ENCODE measurements at places on chromosomes 7 and 10.
A peak's percentile ranks its signal among the peaks of the same experiment; 100 is the strongest.

- DNase-seq: no peak
Measured at GRCh38 chr10:87552248-87552929, 47.7 kb downstream of the MINPP1 start.

DNA sequence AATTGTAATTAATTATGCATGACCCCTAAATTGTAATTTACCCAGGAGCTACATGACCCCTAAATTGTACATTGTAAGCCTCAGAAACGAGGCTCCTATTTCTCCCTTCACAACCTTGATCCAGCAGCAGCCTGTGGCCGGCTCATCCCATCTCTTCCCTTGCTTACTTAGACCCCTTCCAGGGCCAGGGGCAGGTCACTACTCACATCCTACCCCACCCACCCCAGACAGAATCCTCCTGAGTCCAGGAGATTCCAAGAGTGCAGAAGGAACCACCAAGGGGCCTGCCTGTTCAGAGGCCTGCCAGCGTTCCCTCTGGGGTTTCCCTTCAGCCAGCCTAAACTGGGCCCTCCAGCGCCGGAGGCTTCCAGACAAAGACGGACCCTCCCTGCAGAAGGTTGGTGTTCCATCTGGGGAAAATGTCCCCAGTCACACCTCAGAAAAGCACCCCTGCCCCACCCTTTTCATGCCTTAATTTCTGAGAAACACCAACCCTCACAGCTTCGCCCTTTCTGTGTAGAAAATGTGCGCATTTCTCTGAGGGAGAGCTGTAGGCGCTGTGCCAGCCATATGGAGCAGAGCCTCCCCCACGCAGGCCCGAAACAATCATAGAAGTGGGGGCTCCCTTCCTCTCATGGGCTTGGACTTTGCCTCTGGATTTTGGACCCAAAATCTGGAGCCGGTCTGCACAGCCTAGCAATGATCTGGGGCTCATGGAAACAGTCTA is 19.2 kb downstream of the LEP start:
- DNase-seq: no peak

GRCh38 chr10:14382022-14382421 is 51.3 kb upstream of the FRMD4A start:
- DNase-seq: no peak

DNA sequence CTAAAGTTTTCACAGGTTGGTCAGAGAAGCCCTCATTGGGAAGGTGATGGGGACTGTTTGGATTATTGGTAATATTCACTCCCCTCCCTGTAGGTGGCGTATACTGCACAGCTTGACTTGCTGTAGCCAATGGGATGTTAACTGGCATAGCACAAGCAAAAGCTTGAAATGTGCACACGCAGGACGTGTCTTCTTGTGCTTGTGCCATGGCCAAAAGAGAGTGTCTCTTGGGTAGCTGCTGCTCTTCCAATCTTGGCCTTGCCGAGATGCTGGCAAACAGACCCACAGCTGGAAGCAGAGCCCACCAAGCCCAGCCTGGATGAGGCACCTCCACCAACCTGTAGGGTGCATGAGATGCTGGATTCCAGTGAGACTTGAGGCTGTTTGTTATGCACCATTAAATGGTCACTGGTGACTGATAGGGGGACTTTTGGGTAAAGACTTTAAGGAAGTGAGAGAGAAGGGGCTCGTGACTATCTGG is 266.0 kb downstream of the GRID1 start:
- no peak for DNase-seq

GRCh38 chr10:6504296-6504695 is 75.8 kb downstream of the PRKCQ start:
- no peak for DNase-seq

DNA sequence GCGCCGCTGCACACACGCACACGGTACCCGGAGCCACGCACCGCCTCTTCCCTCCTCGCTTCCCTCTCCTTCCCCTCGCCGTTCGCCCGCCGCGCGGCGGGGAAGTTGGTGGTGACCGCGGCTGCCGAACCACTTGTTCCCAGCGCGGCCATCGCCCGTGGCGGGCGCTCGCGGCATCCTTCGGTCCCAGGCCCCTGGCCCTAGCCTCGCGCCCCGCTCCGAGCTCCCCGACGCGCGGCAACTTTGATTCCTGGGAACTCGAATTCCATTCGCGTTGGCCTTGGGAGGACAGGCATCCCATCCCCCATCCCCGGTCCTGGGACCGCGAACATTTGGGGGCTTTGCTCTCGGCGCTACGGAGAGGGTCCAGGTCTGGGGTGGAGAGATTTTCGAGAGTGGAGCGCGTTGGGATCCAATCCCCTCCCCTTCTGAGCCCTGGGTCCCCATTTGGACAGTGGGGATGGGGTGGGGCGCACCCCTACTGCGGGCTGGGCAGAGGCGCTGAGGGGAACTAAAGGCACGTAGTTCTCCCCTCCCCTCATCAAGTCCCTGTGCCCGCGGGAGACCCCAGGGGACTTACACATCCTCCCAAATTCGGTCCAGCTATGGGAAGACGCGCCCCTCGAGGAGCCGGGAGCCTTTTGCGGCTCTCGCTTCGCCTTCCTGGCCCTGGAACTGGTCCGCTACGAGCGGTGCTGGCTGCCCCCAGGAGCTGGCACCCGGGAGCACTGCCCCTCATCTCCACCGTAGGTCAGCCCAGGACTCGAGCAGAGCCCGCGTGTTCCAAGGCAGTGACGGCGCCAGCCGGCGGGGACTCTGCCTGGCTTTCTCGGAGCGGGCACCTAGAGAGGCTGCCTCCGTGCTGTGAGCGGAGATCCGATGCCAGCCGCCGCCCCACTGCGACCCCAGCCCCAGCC is 834 bp downstream of the CDH23 start:
- peak; percentile 42 for DNase-seq

- DNase-seq: no peak
Measured at GRCh38 chr10:133196936-133197758, 32.9 kb upstream of the UTF1 start.

DNA sequence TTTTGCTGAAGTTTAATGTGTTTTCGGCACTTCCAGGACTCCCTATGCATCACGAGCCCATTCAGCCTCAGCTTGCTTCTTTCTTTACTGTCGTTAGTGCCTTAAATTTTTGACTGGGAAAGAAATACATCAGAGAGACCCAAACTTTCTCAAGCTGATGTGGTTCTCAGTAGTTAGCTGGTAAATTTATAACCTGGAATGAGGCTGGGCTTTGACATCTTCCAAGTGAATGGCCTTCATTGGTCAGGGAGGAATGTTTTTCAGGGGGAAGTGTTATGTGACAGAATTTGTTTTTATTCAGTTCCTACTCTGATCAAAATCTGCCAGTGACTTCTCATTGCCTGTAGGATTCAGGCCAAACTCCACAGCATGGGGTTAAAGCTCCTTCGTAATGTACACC is 296.9 kb downstream of the SORCS3 start:
- DNase-seq: no peak

- DNase-seq: no peak
Measured at GRCh38 chr10:7311218-7311849, 99.5 kb downstream of the SFMBT2 start.

- no peak for DNase-seq
Measured at GRCh38 chr7:154242709-154243108, 190.5 kb downstream of the DPP6 start.

DNA sequence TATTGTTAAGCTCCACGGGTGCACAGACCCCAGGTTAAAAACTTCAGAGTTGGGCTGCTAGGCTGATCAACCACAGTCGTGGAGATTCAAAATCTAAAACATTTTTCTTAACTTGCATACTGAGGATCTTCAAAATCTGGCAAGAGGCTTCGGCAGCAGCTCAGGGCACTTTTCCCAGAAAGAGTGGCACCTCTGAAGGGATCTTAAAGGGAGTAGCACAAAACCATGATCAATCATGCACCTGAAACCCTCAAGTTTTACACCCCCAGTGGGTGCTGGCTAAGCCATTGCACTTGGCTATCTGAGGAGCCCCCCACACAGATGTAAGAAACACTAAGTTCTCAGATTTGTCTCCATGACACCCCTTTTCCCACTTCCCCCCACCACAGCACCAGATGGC is 151.7 kb downstream of the CALN1 start:
- DNase-seq: no peak

DNA sequence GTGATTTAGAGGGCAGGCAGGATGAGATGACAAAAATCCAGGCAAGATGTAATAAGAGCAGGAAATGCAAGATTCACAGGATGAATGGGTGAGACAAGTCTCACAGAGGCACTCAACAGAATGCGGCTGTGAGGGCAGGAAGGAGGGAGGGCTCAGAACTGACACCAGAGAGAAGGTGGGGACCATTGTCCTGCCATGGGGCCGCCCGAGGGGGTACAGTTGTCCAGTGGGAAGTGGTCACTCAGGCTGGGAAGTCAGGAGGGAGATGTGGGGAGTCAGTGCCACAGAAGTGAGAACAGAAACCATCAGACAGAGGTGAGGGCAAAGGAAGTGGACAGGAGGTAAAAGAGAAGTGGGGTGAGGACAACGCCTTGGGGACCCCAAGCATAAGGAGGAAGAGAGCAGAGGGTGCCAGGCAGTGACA is 8.9 kb downstream of the HIP1 start:
- DNase-seq: no peak

DNA sequence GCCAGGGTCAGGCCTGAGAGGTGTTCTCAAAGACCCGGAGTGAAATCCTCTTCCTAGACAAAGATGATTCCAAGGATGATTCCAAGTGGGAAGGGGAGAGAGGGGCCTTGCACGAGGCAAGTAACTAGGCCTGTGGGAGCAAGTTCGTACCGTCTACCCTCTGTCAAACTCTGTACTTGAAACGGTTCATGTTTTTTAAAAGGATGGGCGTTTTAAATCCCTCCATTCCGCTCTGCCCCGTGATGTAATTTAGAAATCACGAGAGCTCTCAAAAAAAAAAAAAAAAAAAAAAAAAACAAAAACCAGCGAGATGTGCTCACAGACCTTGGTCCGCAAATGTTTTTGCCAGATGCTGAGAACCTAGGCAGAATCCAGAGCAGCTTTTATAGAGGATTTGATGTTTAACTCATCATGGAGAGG is 114.7 kb upstream of the CARD11 start:
- no peak for DNase-seq

DNA sequence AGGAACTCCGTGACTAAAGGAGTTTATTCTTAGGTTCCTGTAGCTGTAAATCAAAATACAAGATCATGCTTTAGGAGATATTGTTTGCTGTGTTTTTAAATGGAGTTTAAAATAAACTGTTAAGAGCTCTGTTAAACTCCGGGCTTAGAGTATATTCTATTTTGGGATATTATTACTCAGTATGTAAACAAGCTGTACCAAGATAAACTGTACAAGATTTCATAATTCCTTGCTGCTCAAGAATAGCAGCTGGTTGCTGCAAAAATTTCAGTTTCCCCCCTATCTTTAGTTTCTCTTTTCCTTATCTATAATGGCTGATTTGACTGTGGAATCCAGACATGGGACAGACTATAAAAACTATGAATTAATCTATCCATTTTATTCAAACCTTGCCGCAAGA is 215.7 kb downstream of the HTR7 start:
- no peak for DNase-seq

DNA sequence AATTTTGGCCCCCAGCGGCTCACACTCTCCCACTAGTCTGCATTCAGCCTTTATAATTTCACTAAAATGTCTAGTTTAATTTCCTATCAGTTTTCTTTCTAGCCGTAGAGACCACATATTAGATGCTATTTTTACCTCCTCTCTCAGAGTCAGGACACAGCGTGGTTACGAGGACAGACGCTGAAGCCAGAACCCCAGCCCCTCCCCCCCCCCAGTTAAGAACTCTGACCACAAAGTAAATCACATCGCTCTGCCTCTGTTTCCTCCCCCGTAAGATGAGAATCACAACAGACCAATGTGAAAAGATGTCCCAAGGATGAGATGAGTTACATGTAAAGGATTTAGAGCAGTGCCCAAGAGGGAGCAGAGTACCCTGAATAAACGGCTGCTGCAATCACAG is 11.1 kb upstream of the TARP start:
- no peak for DNase-seq

DNA sequence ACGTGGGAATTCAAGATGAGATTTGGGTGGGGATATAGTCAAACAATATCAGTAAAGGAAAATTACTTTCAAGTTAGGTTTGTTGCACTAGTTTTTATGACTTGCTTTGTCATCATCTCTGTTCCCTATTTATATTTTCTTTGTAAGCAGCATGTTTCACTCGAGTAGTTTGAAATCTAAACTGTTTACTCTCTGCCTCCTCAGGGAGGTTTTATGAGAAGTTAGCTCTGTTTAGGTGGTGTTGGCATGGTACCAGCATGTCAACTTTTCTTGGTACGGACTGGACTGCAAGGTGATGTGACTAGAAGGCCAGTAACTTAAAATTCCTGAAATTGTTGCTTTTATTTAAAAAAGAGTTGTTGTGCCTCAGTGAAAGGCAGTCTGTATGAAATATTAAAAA is 59.2 kb upstream of the MTPN start:
- DNase-seq: no peak

DNA sequence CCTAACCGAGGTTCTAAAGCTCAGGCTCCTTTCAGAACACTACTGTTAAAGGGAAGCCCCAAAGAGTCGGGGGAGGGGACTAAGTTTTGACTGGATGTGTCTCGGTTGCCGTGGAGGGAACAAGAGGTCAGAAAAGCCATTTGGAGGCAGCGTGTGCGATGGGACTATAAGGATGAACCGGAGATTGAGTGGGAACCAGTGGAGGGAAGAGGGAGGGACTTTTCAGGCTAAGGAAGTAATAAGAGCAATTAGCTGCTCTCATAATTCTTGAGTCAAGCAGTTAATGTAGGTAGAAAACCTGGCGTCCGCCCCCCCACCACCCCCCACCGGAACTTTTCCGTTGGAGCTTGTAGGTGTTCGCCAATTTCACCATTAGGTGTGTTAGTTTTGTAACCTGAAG is 491 bp upstream of the AKAP9 start:
- no peak for DNase-seq

GRCh38 chr10:104321226-104321625 is 17.0 kb downstream of the ITPRIP start:
- no peak for DNase-seq
